ENCODE measurements at places on chromosomes 5 and 9.
A peak's percentile ranks its signal among the peaks of the same experiment; 100 is the strongest.

DNA sequence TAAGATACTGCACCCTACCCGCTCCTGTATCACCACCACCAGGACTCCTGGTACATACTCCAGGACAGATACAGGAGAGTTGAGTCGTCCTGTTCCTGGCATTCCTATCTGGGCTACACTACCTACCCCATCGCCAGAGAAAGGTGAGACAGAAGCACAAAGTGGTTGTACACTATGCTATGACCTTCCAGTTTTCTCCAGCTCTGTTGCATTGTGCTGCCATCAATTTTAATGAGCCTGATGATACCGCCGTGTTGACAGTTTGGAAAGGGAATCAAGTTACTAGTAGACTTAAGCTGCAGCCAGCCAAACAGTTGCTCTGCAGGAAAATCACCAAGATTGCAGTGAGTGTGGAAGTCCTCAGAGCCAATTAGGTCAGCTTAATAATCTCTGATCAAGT lies 35.2 kb downstream of the ANP32B start:
- DNase-seq = no peak

DNA sequence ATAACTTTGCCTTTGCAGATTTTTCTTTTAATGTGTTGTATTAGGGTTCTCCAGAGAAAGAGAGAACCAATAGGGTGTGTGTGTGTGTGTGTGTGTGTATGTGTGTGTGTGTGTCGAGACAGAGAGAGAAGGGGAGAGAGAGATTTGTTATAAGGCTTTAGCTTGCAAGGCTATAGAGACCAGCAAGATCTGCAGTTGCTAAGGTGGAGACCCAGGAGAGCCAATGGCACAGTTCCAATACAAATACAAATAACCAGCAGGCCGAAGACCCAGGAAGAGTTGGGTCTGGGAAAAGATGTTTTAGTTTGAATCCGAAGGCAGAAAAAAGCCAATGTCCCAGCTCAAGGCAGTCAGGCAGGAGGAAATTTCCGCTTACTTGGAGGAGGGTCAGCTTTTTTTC lies 23.0 kb downstream of the TMOD1 start:
- DNase-seq = no peak

DNA sequence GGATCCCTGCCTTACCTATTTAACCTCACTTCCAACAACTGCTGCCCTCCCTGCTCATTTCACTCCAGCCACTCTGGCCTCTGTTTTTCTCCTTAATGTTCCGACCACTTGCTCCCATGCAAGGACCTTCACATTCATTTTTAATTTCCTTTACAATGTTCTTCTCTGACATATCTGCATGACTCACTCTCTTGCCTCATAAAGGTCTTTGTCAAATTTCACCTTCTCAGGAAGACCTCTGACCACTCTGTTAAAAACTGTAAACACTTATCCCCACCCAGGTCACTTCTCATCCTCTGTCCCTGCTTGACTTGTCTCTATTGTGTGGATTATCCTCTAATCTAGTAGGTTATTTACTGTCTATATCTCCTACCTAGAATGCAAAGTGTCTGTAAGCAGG lies 751.2 kb downstream of the BRINP1 start:
- DNase-seq = no peak

- no peak for DNase-seq
These were observed 43.7 kb upstream of the ITGA1 start for GRCh38 chr5:52743970-52744369.

DNA sequence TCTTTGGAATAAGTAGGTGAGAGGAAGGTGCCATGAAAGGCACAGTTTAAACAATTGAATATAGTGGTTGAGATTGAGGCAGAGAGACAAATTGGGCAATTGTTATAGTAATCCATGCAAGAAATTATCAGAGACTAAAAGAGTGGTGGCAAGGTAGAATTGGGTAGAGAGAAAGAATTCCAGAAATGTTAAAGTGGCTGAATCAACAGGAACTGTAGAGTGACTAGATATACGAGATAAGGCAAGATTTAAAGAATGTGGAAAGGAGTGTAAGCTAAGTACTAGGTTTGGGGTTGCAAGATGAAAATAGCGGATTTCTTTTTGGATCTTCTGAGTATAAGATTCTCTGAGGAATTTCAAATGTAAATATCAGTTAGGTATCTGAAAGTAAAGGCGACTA lies 285.2 kb downstream of the DMRTA1 start:
- no peak for DNase-seq

DNA sequence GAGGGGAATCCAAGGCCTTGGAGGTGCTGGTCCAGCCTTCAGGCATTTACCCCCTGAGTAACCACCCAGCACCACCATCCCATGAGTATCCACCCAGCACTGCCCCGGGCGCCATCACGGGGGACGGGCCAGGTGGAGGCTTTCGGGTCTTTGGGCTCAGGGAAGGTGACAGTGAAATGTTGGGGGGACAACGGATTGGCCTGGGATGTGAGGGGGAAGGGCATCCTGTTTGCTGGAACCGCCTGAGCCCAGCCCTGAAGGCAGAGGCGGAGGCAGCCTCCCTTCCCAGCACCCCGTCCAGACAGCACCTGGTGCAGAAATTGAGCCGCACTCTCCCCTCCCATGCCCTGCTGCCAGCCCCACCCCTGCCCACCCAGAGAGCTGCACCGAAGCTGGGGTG lies 17.0 kb downstream of the ASS1 start:
- DNase-seq = no peak

DNA sequence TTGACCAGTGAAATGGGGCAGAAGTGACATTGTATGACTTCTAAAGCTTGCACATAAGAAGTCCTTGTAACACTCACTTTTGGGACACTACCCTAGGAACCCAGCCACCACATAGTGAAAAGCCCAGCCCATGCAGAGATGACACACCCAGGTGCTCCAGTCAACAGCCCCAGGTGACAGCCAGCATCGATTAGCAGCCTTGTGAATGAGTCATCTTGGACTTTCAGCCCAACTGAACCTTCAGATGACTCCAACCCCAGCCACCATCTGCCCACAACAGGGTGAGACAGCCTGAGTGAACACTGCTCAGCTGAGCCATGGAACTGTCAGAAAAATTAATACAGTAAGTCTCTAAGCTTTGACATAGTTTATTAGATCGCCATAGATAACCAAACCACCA lies 458.6 kb downstream of the ZSWIM6 start:
- no peak for DNase-seq

- no peak for DNase-seq
These were observed 108.5 kb downstream of the ARHGAP26 start for GRCh38 chr5:142878638-142879037.

DNA sequence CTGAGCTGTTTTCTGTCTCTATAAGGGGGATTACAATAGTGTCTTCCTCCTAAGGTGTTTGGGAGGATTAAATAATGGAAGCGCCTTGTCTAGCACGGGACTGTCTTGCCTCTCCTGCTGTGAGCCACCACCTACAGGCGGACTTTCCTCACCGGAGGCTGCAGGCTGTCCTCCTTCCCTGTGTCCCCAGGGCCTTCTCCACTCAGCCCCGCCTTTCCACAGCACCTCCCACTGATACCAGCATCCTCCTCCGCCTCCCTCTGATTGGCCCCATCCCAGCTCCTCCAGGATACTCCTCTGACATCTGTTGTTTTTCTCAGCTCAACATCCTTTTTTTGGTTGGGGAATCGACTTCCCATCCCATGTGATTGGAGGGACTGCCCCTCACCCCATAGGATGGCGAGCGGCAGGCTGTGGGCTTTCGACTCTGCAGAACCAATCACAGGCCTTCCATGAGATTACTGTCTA lies 851 bp upstream of the ZDHHC12 start:
- peak; percentile 63 for DNase-seq

GRCh38 chr9:27590651-27591050 lies 17.4 kb upstream of the C9orf72 start:
- DNase-seq = no peak

DNA sequence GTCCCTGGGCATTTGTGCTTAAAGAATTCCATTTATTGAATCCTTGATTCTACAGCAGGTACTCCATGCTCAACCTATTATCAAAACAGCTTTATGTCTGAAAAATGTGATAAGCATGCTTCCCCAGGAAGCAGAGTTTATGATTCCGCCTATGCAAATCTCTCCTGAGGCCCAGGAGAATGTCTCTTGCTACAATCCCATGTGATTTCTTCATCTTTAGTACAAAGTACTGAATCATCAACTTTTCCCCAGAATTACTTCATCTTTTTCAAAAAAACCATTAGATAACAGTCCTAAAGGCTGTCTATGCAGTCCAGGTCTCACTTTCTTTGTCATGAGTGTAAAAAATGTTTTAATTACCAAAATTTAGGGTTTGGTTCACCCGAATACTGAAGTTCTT lies 130.2 kb upstream of the ADAMTSL1 start:
- no peak for DNase-seq

GRCh38 chr9:77697238-77697984 lies 49.3 kb upstream of the GNA14 start:
- DNase-seq = no peak

DNA sequence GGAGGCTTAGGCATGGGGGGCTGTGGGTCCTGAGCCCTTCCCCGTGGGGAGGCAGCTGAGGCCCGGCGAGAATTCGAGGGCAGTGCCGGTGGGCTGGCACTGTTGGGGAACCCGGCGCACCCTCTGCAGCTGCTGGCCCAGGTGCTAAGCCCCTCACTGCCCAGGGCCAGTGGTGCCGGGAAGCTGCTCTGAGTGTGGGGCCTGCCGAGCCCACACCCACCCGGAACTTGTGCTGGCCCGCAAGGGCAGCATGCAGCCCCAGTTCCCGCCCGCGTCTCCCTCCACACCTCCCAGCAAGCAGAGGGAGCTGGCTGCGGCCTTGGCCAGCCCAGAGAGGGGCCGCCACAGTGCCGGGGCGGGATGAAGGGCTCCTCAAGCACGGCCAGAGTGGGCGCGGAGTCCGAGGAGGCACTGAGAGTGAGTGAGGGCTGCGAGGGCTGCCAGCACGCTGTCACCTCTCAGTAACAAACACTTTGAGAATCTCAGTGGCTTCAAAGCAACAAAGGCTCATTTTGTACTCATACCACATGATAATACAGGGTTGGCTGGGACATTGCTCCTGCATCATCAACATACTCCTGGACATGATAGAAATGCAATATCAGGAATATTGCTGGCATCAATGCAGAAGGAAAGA lies 265.7 kb upstream of the ANKRD55 start:
- no peak for DNase-seq

DNA sequence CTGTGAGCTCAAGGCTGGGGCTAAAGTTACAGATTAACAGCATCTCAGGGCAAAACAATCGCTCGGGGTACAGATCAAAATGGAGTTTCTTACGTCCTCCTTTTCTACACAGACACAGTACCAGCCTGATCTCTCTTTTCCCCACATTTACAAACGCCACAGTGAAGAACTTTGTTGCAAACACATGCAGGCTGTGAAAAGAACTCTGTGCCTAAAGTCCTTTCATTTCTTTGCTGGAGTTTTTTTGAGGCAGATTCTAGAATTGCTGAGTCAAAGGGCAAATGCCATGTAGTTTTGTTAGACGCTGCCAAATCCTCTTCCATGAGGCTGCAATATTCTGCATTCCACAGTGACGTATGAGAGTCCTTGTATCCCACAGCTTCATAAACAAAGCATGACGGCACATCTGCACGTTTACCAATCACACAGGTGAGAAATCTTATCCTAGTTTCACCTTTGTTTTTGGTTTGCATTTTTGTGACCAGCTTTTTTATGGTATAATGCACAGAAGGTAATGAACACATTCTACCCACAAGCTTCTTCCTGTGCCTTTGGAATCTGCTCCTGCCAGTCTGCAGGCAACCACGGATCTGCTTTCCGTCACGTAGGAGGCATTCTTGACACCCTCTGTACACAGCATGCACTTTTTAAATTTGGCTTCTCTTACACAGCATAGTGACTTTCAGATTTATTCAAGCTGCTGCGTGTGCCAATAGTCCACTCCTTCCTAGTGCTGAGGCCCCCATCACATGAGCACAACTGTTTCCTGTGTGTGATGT lies 44.6 kb upstream of the LPCAT1 start:
- peak; percentile 82 for DNase-seq

- no peak for DNase-seq
These were observed 21.1 kb downstream of the ECPAS start for GRCh38 chr9:111463048-111463447.

DNA sequence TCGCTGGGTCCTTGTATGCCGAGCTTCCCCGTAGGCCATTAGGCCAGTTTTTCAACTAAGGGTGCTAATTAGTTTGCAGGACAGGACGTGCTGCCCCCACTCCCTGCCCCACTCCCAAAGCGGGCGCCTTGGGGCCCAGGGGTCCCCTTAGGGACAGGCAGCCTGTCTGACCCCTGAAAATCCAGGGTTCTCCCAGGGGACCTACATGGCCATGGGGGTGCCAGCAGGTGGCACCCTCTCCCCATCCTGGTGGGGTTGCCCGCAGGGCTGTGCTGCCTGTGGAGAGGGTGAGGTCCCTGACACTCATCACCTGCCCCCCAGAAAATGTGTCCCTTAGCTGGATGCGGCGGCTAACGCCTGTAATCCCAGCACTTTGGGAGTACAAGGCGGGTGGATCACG lies 8.5 kb upstream of the CCDC187 start:
- DNase-seq = no peak

- peak; percentile 2 for DNase-seq
These were observed at the start of gene PCDHB1 for GRCh38 chr5:141050622-141051520. Gene PCDHB1, plus strand, starts transcription at chr5:141051374. Its CDS starts 97 bp downstream, at chr5:141051471.

GRCh38 chr5:174560861-174561260 lies 163.5 kb upstream of the MSX2 start:
- no peak for DNase-seq

DNA sequence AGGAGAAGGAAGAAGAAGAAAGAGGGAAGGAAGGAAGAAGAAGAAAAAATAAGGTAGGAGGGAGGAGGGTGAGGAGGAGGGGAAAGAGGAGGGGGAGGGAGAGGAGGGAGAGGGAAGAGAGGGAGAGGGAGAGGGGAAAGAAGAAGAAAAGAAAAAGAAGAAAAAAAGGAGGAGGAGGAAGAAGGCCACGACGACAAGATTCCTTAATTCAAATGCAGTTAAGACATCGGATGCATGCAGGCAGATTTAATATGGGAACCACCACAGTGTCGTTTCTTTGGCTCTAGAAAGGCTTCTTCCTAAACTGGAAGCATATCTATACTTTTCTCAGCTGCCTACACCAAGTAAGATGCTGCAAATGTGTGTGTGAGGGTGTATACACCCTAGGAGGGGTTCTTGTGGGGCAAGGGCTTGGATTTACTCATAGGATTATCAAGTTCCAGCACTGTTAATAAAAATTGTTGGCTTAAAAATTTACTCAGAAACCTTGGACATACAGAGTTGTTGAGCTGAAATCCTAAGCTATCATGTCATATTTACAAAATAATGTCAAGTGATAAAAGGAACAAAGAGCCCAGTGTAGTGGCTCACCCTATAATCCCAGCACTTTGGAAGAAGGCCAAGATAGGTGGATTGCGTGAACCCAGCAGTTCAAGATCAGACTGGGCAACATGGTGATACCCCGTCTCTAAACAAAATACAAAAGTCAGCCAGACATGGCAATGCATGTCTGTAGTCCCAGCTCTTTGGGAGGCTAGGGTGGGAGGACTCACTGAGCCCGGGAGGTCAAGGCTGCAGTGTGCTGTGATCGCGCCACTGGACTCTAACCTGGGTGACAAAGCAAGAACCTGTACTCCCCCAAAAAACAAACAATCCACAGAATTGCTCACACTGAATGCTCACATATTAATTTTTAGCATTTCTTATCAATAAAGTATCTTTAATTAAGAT lies 108.5 kb downstream of the UBAP2 start:
- DNase-seq = peak; percentile 36

All from NCI-H2029 treated with DMSO at 0.1 percent for 48 hours (cell line).